A549 treated with CORT108297 at 1 μM for 4 hours (cell line): ENCODE measurements at places on chromosomes 13 and 19. TPM values are rescaled to one million over a fixed set of nuclear protein-coding genes. Genes with fewer than 3 reads are reported as not detected.

The PDE4A gene
- 3.8 to 5.4 TPM (median 4.9 TPM) in 5 replicates for total RNA-seq

The ADM5 gene
- 3.4 to 6.5 TPM (median 6.0 TPM) in 5 replicates for total RNA-seq

The PEAK3 gene
- not detected in 5 replicates for total RNA-seq

The CYP2B6 gene
- 0.05 to 0.08 TPM in 2 of 5 replicates, not detected in the others for total RNA-seq

The TJP3 gene
- total RNA-seq, result 0.29 to 0.53 TPM (median 0.33 TPM) in 5 replicates

The ZNF626 gene
- total RNA-seq, result not detected in 5 replicates

The ZNF677 gene
- total RNA-seq, result not detected in 5 replicates

The PLK5 gene
- 0.05 TPM in 1 of 5 replicates, not detected in the others for total RNA-seq

The SLC25A42 gene
- 0.44 to 1.2 TPM (median 0.67 TPM) in 5 replicates for total RNA-seq

The OR7A5 gene
- total RNA-seq, result not detected in 5 replicates

The C13orf42 gene
- not detected in 5 replicates for total RNA-seq

The ZNF101 gene
- total RNA-seq, result 3.0 to 5.5 TPM (median 4.2 TPM) in 5 replicates

The NXNL1 gene
- total RNA-seq, result not detected in 5 replicates

The LHB gene
- total RNA-seq, result not detected in 5 replicates

The GPR180 gene
- total RNA-seq, result 2.9 to 3.8 TPM (median 3.6 TPM) in 5 replicates

The METTL21C gene
- not detected in 5 replicates for total RNA-seq

The KL gene
- 0.03 to 0.07 TPM (median 0.04 TPM) in 4 of 5 replicates, not detected in the other for total RNA-seq

The THSD8 gene
- total RNA-seq, result 6.2 to 15.8 TPM (median 9.6 TPM) in 4 of 5 replicates, not detected in the other

The ZNF470 gene
- 1.6 to 2.4 TPM (median 1.7 TPM) in 5 replicates for total RNA-seq

The AMER2 gene
- not detected in 5 replicates for total RNA-seq

The LSM14A gene
- total RNA-seq, result 191 to 345 TPM (median 229 TPM) in 5 replicates

The ZNF154 gene
- not detected in 5 replicates for total RNA-seq
